Nephron progenitor cell (in vitro differentiated cells): ENCODE measurements at places on chromosomes 1 and 21.

DNA sequence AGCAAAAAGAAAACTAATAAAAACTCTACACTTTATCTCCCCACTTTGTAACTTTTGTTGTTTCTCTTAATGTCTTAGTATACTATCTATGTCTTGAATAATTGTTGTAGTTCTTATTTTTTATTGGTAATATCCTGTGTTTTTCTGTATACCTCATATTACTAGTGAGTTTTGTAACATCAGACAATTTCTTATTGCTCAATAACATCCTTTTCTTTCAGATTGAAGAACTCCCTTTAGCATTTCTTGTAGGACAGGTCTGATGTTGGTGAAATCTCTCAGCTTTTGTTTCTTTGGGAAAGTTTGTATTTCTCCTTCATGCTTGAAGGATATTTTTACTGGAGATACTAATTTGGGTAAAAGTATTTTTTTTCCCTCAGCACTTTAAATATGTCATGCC is 79.8 kb upstream of the LRRC8B start:
- DNase-seq = no peak

DNA sequence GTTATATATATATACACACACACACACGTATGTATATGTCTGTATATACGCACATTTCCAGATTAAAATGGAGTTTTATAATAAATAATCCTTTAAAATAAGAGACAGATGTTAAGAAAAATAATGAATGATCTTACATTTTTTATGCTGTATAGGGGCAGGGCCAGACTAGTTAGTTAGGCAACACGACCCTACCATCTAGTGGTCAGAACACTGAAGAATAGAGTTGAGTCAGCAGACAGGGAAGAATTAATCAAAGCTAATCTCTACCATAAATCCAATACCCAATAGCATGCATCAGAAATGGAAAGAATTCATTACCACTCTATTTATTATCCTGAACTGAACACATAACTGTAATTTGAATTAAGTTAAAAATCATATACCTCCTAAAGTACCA is 156.7 kb downstream of the BRINP3 start:
- no peak for DNase-seq

DNA sequence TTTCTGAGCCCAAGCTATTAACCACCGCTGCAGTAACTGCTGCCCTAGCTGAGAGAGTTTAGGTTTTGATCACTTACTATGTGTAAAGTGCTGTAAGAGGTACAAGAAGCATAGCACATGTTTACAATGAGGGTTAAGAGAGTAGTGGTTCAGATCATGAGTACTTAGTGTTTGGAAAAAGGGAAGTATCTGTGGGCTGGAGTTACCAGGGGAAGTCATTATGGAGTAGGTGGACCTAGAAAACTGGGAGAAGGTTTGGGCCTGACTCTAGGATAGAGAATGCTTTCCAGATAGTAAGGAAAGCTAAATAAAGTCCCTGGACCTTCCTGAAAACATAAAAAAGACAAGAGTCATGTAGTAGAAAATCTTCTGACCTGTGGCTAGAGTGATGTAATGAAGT is 149.6 kb upstream of the PLXNA2 start:
- no peak for DNase-seq

DNA sequence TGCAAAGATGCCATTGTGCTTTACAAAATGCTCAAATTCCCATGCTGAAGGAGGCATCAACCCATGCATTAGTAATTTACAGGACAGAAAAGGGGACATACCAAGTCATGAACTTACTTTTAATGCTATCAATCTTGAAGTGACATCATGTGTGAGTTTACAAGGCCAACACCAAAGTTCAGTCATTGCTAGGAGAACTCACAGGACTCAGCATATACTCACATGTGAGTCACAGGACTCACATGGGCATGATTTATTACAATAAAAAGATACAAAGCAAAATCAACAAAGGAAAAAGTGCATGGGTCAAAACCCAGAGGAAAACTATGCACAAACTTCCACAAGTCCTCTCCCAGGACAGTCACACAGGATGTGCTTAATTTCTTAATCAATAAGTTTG is 1656.0 kb downstream of the MRPL39 start:
- no peak for DNase-seq
